ENCODE measurements at places on chromosomes 12 and 14.

DNA sequence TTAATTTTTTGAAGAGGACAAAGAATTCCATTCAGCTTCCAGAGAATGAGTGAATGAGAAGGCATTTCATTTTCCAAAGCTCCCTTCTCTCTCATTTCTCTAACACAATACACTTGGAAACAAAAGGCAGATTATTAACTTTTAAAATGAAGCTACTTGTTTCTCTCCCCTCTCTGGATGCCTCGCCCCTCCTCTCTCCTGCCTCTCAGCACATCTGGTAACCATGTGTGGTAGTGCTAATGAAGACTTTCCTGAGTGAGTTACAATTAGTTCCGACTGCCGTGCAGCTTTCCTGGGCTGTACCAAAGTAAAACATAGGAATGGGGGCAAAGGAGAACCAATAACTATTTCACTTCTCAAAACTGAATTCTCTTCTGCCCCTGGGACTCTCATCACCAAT lies 84.7 kb upstream of the SOX5 start:
- H3K27me3 ChIP-seq = no peaks in the 10 kb centered on the region
- no peak for ATAC-seq
- H3K4me3 ChIP-seq = no peak overlapping the region

DNA sequence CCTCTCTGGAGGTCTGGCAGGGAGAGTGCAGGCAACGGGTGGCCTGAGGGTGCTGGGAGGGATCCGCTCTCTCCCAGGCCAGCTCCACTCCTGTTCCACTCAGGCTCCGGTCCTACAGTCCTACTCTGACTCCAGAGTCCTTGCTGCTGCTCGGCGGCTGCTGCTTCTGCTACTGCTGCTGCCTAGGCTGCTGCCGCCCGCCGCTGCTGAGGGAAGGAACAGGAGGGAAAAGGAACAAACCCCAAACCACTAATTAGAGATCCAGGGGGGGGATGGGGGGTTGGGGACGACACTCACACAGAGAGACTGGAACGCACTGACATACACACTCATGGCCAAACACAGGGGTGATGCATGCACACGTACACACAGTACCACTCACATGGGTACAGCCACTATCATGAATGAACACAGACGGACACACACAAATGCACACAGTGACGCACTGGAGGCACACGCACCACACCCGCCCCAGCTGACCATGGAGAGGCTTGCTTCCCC lies at the start of gene SP7:
Gene SP7, minus strand, starts transcription at position 174 of the 501 bp plus-strand sequence. CDS start 708 bp downstream, outside the sequence.
- H3K4me3 ChIP-seq = no peak within 1 kb of the TSS
- no peaks in the 10 kb centered on the region for H3K36me3 ChIP-seq
- H3K4me1 ChIP-seq = no peaks in the 10 kb centered on the region
- no peak for ATAC-seq

DNA sequence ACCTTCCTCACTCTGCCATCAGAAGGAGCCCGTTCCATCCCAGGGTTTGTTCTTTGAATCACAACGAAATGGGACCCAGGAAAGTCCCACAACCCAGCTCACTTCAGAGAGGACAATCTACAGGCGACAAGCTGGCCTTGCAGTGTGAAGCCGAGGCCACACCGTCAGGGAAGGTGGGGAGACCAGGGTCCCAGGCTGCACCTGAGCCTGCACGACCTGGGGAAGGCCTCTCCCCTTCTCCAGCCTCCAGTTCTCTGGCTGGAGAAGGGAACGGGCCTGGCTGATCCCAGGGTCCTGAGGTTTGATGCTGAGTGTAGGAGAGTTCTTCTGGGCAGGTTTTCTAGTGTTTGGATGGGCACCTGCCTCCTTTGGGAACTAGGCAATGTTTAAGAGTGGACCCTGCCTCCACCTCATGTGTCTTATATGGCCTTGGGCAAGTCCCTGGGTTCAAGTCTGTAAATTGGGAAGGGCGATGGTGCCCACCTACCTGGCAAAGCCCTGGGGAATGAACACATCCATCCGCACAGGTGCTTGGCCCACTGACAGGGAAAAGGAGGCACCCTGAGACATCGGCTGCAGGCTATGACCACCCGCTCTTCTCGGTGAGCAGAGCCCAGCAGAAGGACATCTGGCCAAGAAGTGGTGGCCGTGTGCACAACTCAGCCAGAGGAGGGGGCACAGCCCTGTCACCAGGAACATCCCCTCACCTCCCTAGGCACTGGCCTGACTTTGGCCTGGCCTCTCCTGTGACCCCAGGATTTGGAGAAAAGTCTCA lies 77.9 kb upstream of the BCL11B start:
- no peak for ATAC-seq
- no peak overlapping the region for H3K27ac ChIP-seq
- H3K4me3 ChIP-seq = no peak overlapping the region

- ATAC-seq = no peak
- H3K4me3 ChIP-seq = no peak overlapping the region
- H3K27ac ChIP-seq = no peak overlapping the region
- H3K27me3 ChIP-seq = peaks cover 52% of the 10 kb centered on the region
- no peaks in the 10 kb centered on the region for H3K36me3 ChIP-seq
- H3K4me1 ChIP-seq = no peaks in the 10 kb centered on the region
Measured at GRCh38 chr14:100791348-100791735, 34.6 kb upstream of the MEG3 start.

DNA sequence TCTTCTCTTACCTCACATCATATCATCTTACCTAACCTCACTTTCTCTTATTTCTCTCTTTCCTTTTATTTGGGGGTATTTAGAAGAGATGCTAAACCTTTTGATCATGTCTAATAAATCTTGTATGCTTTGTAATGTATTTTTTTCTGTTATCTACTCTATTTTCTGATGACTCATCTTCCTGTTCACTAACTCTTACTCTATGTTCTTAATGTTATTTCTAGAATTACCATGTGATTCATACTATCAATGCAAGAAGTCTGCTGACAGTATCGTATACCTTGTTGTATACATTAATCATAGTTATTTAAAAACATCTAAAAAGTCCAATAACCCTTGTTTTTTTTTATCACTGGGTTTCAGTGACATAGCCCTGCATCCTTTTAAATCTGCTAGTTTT lies 62.3 kb downstream of the MGAT4C start:
- ATAC-seq = no peak
- no peak overlapping the region for H3K4me3 ChIP-seq
- H3K27me3 ChIP-seq = no peaks in the 10 kb centered on the region
- H3K36me3 ChIP-seq = no peaks in the 10 kb centered on the region
- no peaks in the 10 kb centered on the region for H3K4me1 ChIP-seq
- H3K27ac ChIP-seq = no peak overlapping the region

DNA sequence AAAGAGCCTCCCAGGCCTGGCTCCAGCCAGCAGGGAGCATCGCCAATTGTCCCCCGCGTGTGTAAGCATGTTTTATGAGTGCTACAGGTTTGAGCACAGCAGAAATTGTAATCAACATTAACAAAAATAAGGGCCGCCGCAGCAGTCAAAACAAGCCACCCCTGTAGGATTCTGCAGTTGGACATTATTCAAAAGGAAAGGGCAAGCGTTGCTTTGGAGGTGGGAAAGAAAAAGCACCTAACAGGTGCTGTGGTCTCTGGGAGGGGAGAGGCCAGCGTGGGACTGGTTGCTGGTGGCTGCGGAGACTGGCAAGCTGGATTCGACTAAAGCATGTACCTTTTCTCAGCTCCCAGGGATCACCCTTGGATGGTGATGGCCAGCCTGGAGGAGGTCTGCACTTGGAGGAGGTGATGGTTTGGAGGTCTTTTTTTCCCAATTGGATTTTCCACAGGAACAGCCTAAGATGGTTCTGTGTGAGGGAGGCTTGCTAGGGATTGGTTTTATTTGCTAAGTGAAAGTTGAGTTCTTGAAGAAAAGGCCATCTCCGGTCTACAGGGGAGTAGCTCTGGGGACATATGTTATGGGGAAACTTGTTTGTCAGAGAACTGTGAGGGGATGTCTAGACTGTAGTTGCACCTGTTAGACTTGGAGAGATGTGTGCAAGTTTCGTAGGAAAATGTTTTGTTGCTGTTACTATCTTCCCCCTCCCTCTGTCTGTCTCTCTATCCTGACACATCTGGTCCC lies 2.0 kb downstream of the DYRK2 start:
- no peaks in the 10 kb centered on the region for H3K36me3 ChIP-seq
- peak overlapping the region; percentile 97 for H3K27ac ChIP-seq
- H3K4me3 ChIP-seq = peak overlapping the region; percentile 97
- H3K27me3 ChIP-seq = no peaks in the 10 kb centered on the region

DNA sequence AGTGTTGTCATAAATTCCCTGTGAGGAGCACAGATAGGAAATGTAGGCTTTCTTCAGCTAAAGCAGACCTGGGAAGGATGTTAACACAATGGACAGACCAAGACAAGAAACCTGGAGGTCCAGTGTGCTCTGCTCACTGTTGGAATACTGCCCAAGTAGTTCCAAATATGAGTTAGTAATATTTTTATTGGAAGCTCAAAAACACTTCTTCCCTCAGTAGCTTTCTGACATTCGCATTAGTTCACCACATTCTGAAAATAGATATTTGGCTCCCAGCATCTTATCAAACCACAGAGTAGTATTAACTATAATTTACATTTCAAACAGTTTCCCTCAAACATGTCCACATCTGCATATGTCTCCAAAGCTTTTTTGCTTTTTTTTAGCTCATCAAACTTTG lies 74.8 kb upstream of the PYGL start:
- no peak for ATAC-seq
- H3K27ac ChIP-seq = no peak overlapping the region
- H3K4me3 ChIP-seq = no peak overlapping the region
- no peaks in the 10 kb centered on the region for H3K27me3 ChIP-seq

DNA sequence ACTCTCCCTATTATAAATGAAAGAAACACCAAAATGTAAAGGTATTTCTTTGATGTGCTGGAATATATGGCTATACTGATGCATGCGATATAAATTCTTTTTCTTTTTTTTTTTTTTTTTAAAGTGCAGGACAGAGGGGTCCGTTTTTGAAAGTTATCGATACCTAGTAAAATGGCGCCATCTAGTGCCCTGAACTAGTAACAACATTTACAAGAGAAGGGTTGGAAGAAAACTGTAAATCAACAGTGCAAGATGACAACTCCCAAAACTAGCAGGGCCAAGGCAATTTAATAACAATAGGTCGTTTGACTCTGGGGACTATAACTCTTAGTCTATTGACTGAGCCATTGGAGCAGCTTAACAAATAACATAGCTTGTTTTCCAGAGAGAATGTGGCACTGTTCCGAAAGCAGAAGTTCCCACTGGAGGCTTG lies 137.7 kb downstream of the SPTSSA start:
- H3K27me3 ChIP-seq = no peaks in the 10 kb centered on the region
- no peaks in the 10 kb centered on the region for H3K36me3 ChIP-seq
- H3K4me3 ChIP-seq = no peak overlapping the region
- ATAC-seq = no peak
- H3K4me1 ChIP-seq = peaks cover 4% of the 10 kb centered on the region
- no peak overlapping the region for H3K27ac ChIP-seq

- no peaks in the 10 kb centered on the region for H3K36me3 ChIP-seq
- no peak overlapping the region for H3K27ac ChIP-seq
- ATAC-seq = no peak
- H3K4me1 ChIP-seq = no peaks in the 10 kb centered on the region
- no peaks in the 10 kb centered on the region for H3K27me3 ChIP-seq
Measured at GRCh38 chr12:102342281-102343006, 137.9 kb downstream of the IGF1 start.

GRCh38 chr12:131694116-131694838 lies 16.6 kb upstream of the SFSWAP start:
- H3K4me1 ChIP-seq = no peaks in the 10 kb centered on the region
- H3K4me3 ChIP-seq = no peak overlapping the region
- no peak for ATAC-seq
- H3K36me3 ChIP-seq = no peaks in the 10 kb centered on the region

DNA sequence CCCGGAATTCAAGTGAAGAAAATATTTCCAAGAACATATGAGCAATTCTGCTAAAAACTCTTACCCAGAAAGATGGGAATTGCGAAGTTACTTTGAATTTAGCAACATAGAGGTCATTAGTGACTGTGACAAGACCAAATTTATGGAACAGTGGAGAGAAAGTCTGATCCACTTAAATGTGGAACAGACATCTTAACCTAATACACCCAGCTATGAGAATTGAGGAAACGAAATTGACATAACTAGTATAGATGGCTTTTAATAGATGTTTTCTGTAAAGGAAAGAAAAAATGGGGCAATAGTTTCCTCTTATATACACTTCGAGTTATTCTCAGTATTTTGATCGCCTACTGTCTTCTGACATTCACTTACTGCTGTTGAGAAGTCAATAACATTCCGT lies 4.6 kb downstream of the OVCH1 start:
- H3K27me3 ChIP-seq = no peaks in the 10 kb centered on the region
- no peak overlapping the region for H3K4me3 ChIP-seq
- no peak overlapping the region for H3K27ac ChIP-seq
- H3K4me1 ChIP-seq = no peaks in the 10 kb centered on the region

DNA sequence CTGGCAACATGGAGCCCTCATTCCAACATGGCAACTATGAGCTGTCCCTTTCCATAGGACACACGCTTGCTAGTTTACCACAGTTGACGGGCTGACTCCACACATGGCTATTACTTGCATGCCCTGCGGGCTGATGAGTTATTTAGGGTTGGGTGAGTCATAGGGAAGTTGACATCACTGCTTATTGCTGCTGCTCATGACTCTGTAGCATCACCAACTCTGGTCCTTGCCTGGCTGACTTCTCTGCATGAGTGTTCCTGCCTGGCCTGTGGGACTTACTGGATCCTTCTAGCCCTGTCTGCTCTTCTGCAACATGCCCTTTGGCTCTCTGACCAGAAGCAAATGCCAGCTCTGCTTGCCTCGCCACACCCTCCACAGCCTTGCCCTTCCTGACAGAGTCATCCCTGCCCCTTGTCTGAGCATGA lies 199.5 kb downstream of the ANO6 start:
- H3K27me3 ChIP-seq = no peaks in the 10 kb centered on the region
- H3K4me3 ChIP-seq = no peak overlapping the region
- H3K27ac ChIP-seq = no peak overlapping the region
- H3K4me1 ChIP-seq = no peaks in the 10 kb centered on the region
- H3K36me3 ChIP-seq = no peaks in the 10 kb centered on the region

DNA sequence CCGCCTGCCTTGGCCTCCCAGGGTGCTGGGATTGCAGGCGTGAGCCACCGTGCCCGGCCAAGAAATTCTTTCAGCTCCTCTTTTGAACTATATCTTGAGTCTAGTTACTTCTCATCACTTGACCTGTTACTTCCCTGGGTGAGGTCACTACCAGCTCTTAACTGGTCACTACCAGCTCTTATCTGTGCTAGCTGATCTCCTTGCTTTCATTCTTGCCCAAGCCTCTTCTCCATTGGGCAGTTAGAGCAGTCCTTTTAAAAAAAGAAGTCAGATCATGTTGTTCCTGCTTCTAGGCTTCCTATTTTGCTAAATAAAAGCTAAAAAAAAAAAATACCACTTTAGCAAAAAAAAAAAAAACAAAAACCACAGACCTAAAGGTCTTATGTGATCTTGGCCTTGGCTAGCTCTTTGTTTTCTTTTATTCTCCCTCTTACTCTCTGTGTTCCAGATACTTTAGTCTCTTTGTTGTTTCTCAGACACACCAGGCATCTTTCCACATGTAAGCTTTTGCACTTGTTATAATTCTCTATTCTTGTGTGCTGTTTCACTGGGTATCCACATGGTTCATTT lies 63.5 kb downstream of the RAD51B start:
- H3K4me1 ChIP-seq = peaks cover 6% of the 10 kb centered on the region
- no peaks in the 10 kb centered on the region for H3K27me3 ChIP-seq
- H3K36me3 ChIP-seq = no peaks in the 10 kb centered on the region
- no peak overlapping the region for H3K4me3 ChIP-seq
- H3K27ac ChIP-seq = no peak overlapping the region
- no peak for ATAC-seq

- H3K4me1 ChIP-seq = no peaks in the 10 kb centered on the region
- H3K27me3 ChIP-seq = peaks cover 100% of the 10 kb centered on the region
- ATAC-seq = no peak
- no peak overlapping the region for H3K4me3 ChIP-seq
- no peaks in the 10 kb centered on the region for H3K36me3 ChIP-seq
Measured at GRCh38 chr12:53995002-53995377, 5.0 kb upstream of the HOXC9 start.

GRCh38 chr12:100128512-100128908 lies 14.2 kb downstream of the BLTP3B start:
- no peak overlapping the region for H3K27ac ChIP-seq
- H3K36me3 ChIP-seq = no peaks in the 10 kb centered on the region
- peaks cover 9% of the 10 kb centered on the region for H3K4me1 ChIP-seq
- no peaks in the 10 kb centered on the region for H3K27me3 ChIP-seq
- ATAC-seq = peak; percentile 85
